ENCODE measurements at places on chromosomes 7 and 10.

- no peak for DNase-seq
Observed at GRCh38 chr10:104337521-104337984, 712 bp downstream of the ITPRIP start.

- no peak for DNase-seq
Observed at GRCh38 chr10:59303018-59303417, 59.3 kb downstream of the FAM13C start.

GRCh38 chr10:18743926-18744325 is 84.7 kb downstream of the ARL5B start:
- DNase-seq, result no peak

DNA sequence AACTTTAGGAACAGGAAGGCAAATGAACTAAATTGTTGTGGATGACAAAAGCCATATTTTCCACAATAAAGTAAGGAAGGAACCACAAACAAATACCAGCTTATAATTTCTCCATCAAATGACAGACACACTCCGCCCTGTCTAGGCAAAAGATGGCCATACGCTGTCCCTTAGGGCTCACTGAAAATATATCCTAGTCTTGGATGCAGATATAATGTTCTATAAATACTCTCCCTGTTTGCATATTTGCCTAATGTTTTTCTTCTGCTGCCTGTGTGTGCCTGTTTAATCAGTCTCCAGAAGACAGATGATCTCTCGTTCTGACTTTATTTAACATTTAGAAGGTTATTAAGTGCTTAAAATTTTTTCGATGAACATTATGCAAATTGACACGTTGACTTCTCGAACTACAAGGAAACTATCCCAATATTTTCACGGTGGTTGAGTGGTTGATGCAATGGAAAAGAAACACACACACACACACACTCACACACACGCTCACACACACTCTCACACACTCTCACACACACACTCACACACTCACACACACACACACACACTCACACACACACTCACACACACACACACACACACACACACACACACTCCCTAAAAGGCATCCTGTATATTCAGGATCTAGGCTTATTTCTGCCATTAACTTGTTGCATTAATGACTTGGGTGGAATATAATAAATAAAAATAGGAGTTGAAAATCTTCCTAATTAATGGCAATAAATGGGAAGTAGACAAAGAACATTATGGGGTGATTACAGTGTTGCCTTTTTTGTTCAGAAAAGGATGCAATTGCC is 297.1 kb downstream of the PRPF18 start:
- DNase-seq, result no peak

- DNase-seq, result peak; percentile 20
Observed at GRCh38 chr10:30178356-30178964, 119.1 kb upstream of the JCAD start.

GRCh38 chr7:28410628-28411531 is 1.4 kb upstream of the CREB5 start:
- peak; percentile 71 for DNase-seq
